ENCODE measurements at places on chromosomes 6 and 20.

DNA sequence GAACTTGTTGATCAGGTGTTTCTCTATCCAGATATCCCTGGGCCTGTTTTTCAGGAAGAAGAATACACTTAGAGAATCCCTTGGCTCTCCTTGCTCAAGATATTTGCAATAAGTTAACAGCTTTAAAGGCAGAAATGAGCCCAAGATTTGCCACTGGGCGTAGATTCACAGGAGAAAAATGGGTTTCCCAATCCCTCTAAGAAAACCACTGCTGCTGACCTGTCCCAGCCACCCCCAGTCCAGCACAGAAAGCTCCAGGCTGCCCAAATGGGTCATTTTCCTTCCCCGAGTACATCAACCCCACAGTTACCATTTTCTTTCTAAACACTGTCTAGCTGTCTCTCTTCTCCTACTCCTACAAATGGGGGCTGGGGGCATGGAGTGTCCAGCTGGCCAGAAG is 67.3 kb downstream of the ANKRD60 start:
- no peak for DNase-seq

GRCh38 chr20:62248890-62249560 is 10.7 kb downstream of the OSBPL2 start:
- DNase-seq: no peak

GRCh38 chr20:46696791-46697279 is 7.6 kb upstream of the TP53RK start:
- no peak for DNase-seq

DNA sequence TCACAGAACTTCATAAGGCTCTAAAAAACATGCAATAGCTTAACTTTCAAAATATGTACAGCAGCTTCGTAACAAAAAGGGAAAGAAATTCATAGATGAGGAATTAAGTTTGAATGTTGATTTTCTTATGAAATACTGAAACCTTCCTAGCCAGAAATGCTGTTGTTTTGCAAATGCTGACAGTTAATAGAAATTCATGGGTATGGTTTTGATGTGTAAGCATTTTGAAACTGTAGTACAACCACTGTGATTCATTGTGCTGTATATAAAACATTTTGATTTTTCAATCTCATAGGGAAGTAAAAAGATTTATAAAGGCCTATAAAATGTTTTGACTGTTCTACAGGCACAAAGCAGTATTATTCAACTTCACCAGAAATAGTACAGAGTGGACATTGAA is 228.4 kb upstream of the EYS start:
- no peak for DNase-seq

GRCh38 chr6:5174244-5174643 is 86.5 kb downstream of the LYRM4 start:
- DNase-seq: no peak

GRCh38 chr20:32339116-32339515 is 19.0 kb upstream of the ASXL1 start:
- no peak for DNase-seq

DNA sequence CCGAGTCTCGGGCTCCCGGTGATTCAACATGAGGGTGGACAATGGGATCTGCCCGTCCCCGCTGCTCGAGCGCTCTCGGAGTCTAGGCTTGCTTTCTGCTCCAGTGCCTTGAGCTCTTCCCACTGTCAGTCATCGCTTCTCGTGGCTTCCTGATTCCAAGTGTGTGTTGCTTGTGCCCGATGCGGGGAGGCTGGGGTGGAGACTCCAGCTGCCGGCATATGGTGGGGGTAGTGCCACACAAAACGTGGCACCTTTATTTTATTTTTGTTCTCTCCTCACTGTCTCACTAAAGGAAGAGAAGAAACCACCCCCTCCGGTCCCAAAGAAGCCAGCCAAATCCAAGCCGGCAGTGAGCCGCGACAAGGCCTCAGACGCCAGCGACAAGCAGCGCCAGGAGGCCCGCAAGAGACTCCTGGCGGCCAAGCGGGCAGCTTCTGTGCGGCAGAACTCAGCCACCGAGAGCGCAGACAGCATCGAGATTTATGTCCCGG is 14.8 kb upstream of the MYL9 start:
- peak; percentile 63 for DNase-seq

DNA sequence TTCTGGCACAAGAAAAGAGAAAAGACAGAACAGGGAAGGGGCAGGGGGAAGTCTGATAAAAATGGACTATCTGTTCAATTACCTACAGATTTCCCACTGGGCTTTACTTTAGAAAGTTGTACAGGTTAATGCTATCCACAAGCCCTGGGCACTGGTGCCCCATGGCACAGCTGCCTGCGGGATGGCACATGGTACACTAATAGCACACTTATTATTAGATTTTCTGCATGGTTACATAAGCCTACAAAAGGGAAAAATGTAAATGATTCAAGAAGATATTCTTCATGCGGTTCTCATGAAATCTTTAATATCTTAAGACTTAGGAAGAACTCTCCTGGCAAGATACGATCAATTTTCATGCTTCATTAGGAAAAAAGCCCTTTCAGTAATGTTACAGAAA is 137.5 kb downstream of the GMPR start:
- DNase-seq: no peak

GRCh38 chr6:11069760-11070159 is 23.9 kb upstream of the SMIM13 start:
- no peak for DNase-seq

DNA sequence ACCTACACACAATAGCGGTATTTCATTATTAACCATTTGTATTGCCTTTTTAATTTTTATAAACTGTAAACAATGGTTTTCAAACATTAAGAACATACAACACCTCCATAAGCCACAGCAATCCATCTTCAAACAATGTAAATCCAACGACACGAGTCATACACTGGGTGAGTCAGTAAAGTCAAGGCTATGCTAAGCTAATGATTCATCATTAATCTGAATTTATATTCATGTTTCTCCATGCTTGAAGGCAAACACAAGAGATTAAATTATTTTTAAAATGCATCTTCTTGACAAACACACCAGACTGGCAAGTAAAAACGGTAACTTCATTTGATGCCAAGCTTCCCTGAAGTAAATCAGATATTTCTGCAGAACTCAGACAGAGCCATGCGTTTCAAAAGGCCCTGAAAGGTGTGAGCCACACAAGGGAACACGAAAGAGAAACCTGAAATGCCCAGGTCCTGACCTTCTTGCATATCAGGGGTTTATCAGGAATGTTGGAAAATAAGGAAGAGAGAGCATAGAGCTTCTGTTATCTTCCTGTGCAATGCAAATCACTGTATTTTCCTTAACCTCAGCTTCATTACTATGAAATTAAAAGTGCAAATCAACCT is 162.5 kb downstream of the ALDH8A1 start:
- no peak for DNase-seq

DNA sequence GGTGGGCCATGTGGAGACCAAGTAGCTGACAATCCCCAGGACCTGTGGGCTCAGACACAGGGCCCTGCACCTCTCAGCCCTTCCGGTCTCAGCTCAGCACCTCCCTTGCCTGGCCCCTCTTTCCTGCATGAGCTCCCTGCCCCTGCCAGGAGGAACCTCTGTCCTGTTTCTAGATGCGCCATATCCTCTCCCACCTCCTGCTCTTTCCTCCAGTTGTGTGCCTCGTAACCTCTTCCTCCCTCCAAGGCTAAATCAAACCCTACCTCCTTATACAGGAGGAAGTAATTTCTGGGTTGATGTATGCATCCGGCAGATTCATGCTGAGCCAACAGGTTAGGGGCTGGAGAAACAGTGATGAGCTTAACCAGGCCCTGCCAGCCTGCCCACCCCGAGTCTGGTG is 30.9 kb downstream of the ITPR3 start:
- no peak for DNase-seq

DNA sequence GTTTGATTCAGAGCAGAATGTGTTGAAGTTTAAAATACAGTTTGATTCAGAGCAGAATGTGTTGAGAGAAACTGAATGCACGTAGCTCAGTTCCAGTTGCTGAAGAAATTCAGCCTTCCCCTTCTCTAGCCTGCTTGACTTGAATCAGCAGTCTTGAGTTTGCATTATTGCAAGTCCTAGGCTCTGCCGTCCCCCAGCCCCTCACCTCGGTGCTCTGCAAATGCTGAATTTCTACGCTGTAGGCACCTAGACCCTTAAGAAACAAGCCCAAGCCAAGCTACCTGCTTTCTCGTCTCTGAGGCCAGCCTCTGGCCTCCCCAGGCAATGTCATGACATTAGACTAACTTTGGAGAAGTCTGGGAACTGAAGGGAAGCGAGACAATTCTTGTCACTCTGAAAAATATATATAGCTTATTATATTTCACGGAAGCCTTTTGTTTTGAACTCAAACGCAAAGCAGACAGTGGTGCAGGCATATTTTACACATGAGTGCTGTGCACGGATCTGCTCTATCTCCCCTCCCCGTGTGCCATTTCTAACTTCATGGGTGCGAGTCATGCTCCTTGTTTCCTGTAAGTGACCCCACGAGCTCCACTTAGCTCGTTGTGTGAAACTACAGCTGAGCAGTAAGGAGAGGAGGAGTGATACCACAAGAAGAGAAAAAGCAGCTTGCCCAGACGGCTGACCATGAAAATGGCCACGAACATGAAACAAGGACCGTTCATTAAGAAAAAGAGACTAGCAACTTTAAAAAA is 71.4 kb upstream of the DUSP22 start:
- DNase-seq: no peak

DNA sequence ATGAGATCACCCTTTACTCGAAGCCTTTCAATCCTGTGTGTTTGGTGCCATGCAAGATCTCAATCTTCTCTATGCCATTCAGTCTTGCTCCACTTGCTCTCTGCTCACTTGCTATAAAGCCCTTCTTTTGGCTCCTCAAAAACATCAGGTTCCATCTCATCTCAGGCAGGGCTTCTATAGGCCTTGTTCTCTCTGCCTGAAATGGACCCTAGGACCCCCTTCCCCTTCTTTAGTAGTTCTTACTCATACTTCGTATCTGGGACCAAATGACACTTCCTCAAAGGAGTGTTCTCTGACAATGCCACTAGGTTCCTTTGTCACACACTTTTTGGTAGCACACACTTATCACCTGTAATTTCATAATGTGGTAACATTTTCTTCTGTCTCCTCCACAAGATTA is 116.7 kb upstream of the FAM184A start:
- DNase-seq: no peak

- DNase-seq: no peak
Observed at GRCh38 chr6:122845916-122846612, 57.0 kb downstream of the SMPDL3A start.

GRCh38 chr6:2734488-2735166 is 16.1 kb downstream of the MYLK4 start:
- DNase-seq: no peak
